Activated CD4-positive, alpha-beta T cell treated with anti-CD3 and anti-CD28 coated beads, Interleukin-2, amount 50 U/mL, for 4 hours (primary cell): ENCODE measurements at places on chromosomes 7 and 10.

- DNase-seq = no peak
Observed at GRCh38 chr10:123149162-123149567, 1.2 kb downstream of the HMX2 start.

DNA sequence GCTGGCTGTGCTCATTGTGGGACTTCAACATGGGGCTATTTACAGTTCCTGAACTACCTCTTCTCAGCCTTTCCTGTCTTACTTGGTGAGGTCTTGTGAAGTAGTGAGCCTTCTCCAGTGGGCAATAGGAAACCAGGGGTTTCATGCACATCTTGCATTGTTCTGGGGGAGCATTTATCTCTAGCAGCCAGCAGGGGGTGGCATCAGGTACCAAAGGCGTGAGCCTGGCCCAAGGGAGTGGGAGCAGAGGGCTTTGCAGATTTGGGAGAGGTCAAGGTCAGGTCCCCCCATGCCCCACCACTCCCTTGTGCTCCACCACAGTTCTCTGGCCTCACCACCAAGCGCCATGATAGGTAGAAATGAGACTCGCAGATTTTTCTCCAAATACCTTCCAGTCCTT is 85.4 kb upstream of the NPTX2 start:
- no peak for DNase-seq

DNA sequence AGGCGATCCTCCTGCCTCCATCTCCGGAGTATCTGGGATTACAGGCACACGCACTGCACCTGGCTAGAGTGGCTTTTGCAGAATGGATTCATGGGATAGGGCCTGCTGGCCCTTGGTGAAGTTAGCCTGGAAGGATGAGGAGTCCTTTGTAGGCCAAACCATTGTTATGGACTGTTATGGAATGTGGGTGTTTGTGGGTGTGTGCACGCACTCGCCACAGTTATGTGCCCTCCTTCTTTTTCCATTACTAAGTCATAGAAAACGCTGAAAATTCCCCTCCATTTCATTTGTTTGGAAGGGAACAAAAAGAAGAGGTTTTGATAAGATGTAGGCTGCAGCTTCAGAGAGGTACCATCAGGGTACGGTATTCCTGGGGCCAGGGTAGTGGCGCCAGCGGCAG is 15.0 kb downstream of the ZNF862 start:
- DNase-seq = no peak

GRCh38 chr7:5093948-5094347 is 48.3 kb downstream of the RBAK start:
- DNase-seq = no peak

DNA sequence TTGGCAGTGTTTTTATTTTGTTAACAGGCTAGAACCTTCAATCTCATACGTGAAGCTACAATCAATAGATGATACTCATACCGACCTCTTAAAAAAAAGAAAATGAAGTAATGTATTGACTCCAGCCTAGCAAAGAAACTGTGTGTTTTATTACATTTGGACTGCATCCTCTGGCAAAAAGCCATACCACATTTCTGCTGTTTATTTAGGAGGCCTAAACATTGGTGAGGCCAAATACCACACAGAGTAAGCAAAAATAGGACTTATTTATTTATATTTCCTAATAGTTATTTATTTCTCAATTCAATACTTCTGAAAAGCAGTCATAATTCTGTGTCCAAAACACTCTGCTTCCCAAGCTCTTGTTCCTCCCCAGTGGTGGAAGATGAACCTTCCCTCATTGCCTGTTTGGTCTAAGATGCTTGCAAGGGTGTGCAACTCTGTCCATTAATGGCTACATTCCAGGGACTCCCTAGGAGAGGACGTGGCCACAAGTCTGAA is 398.8 kb upstream of the KLF6 start:
- DNase-seq = no peak

DNA sequence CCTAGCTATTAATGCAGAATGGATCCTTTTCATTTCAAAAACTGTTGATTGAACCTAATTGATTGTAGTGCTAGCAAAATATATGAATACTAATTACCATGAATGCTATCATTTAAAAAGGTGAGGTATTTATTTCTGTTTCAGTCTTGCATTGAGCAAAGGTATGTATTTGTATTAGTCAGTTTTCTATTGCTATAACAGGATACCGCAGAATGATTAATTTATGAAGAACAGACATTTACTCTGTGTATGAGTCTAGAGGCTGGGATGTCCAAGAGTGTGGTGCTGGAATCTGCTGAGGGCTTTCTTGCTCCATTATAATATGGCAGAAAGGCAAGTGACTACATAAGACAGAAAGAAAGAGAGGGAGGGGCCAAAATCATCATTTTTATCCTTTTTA is 199.2 kb downstream of the KIF20B start:
- no peak for DNase-seq

DNA sequence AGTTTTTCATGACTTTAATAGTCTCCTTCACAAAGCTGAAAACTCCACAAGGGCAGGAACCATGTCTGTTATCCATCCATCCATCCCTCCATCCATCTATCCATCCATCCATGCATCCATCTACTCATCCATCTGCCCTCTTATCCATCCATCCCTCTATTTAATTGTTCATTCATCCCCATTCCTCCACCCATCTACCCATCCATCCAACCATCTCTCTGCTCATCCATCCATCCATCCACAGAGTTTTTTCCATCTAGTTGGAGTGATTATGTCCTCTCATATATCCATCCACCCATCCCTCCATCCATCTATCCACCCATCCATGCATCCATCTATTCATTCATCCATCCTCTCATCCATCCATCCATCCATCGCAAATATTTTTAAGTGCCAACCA is 237.9 kb downstream of the EMX2 start:
- no peak for DNase-seq

DNA sequence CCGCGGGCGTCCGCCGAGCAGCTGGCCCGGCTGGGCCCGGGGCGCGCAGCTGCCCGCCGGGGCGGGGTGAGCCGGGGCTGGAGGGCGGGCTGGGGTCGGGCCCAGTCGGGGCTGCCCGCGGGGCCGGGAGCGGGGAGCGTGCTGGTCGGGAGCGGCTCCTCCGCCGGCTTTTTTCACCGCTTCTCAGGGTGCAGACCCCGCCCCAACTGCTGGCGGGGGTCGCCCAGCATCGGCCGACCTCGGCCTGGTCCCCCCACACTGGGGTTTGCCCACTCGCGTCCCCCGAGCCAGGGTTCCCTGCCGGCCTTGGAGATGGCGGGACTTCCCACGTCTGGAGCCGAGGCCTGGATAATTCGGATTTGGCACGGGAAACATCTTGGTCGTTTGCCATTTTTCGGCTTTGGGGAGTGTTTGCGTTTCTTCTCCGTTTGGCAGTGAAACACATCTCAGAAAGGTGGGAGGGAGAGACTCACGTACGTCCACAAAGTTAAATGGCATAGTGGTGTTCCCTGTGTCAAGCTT is 432 bp downstream of the TMEM248 start:
- no peak for DNase-seq

DNA sequence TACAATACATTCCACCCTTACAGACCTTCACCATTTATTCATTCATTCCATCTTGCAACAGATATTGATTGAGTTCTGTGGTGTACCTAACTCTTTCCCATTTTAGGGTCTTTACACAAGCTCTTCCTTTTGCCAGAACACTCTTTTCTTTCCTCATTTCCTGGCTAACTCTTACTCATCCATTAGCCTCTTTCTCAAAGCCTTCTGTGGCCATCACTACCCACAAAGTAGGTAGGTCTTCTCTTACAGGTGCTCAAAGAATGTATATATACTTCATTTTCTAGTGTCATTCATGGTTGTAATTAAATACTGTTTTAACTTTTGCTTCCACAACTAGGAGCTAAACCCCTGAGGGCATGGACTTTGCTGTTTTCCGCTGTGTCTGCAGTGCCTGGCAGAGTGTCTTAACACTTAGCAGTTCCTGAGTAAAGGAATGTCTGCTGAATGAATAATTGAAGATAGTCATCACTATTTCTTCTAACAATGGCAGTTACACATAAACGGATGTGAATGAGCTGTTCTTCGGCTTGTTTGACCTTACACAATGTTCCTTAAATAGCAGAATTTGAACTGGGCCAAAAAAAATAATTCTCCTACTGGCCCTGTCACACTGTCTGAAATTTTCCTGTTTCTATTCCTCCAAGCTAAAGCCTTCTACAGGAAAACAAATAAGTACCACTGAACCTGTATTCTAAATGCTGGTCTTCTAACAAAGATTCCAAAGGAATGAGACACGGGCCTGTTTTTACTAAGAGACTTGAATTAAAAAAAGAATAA is 15.1 kb downstream of the BCAP29 start:
- DNase-seq = no peak

GRCh38 chr7:152909683-152910544 is 150.4 kb downstream of the ACTR3B start:
- no peak for DNase-seq

DNA sequence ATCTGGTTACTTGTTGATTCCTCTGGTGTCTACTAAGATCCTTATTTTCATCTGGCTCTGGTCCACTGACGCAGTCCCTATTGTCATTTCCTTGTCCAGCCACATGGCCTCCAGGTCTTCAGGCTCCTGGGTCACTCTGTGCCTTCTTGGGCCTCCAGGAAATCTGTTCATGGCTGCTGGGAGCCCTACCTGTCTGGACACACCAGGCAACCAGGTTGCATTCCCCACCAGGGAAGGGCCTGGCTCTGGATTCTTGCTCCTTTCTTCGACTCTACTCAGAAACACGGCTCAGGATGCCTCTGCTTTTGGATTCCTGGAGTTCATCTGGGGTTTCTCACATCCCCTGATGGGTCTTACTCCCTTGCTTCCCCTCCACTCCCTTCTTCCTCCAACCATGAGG is 8.0 kb upstream of the PPIF start:
- no peak for DNase-seq

GRCh38 chr10:35638101-35638500 is 4.0 kb downstream of the FZD8 start:
- no peak for DNase-seq

GRCh38 chr7:56091591-56091990 is 1.2 kb downstream of the PHKG1 start:
- no peak for DNase-seq

- DNase-seq = no peak
Observed at GRCh38 chr7:74474271-74474865, 20.7 kb downstream of the GTF2IRD1 start.

DNA sequence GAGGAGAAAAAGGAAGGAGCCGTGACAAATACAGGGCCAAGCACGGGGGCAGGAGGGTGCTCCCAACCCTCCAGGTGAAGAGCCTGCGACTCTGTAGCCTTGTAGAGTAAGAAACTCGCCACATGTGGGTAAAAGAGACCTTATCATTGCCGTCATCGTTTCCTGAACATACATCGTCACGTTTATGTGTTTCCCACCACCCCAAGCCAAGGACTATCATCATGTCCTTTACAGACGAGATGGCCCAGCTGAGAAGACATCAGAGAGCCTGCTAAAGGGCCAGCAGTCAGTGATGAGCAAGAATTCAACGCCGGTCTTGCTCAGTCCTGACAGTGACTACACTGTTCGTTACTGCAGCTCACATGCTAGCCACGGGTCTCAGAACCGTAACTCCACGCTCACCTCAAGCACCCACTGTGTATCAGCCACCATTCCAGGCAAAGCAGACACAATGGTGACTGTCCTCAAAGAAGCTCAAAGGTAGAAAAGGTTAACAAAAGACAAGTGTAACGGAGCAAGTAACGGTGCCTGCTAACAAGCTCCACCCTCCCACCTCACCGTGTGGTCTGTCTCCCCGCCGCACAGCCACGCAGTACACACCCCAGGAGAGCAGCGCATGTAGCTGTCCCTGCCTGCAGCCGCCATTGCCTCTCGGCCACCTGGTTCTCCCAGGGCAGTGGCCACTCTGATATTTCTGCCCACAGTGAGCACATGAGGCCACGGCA is 147.8 kb downstream of the MAD1L1 start:
- DNase-seq = no peak

DNA sequence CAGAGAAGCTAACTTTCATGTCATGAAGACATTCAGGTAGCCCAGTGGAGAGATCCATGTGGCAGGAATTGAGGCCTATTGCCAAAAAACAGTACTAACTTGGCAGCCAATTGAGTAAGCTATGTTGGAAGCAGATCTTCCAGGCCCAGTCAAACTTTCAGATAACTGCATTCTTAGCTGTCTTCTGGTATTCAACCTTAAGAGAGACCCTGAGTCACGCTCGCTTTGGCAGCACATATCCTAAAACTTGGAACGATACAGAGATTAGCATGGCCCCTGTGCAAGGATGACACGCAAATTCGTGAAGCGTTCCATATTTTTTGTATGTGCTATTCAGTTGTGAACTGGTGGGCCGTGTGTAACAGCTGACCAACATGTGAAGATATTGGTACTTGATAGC is 17.6 kb upstream of the ZNF518A start:
- no peak for DNase-seq

DNA sequence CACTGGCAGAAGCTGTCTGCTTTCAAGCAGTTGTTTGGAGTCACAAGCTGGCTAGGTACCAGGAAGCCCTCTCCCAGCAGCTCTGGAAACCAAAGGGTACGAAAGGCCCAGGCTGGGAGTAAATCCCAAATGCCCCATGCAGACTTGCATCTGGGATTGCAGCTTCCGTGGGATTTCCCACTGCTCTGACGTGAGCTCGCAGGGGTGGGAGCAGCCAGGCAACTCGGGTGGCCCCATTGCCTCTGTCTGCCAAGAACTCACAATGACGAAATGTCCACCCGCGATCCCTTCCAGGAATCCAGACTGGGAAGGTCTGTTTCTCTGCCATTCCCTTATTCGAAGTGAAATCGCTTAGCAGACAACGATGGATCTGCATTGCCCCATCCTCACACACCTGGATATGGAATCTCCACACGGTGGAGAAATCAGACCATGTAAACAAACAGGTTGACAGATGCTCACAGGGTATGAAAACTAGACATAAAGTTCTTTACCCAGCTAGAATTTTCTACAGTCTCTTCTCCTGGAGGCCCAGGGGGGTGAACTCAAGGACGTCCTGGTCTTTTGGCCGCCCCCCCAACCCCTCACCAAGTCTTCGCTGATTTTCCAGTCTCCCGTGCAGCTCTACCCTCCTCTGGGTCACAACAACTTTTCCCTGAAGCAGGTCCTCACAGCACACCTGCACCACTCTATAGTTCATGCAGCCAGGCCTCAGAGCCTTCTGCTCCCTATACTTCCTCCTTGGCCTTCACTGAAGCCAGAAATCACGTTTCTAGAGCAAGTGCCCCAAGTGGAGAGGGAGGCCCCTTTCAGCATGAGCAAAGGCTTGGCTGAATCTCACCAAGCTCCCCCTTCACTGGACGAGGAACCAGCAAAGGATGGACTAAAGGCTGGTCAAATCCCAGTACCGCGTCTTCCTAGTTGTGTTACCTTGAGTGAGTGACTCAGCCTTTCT is 20.0 kb downstream of the SH3PXD2A start:
- no peak for DNase-seq

DNA sequence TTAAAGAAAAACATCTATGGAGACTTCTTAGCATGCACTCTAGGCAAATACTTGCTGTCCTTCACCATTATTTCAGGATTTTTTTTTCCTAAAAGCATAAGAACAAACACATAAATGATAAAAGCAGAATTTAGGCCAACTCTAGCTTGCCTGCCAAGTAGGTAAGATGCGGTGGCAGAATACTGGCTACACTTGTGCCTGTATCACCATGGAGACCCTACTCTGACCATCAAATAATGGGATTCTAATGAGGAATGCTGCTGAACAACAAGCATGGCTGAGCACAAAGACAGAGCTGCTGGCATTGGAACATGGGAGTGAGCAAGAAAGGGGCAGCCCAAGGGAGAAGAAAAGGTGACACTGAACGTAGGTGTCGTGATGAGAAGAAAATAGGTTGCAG is 18.5 kb upstream of the TAS2R40 start:
- DNase-seq = no peak

GRCh38 chr7:113113912-113114311 is 4.4 kb downstream of the SMIM30 start:
- no peak for DNase-seq
